ENCODE measurements at places on chromosomes 16 and 17.

DNA sequence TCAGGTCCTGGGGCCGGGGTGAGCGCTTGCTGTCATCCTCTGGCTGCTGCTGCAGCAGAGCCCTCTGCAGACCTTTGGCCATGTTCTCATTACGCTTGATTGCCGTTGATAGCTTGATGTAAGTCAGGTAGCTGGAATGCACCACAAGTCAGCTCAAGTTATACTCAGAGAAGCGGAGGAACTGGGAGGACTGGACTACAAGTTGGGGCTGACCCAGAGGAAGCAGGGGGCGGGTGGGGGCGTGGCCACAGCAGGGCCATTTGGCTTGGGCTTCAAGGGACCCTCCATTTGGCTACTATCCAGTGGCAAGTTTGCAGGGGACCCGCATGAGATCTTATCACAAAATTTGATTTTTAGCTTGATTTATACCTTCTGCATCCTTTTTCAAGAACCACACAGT lies 19.0 kb upstream of the EVPL start:
- no peak for DNase-seq

- DNase-seq = no peak
Observed at GRCh38 chr16:84535851-84536250, 31.4 kb upstream of the MEAK7 start.

DNA sequence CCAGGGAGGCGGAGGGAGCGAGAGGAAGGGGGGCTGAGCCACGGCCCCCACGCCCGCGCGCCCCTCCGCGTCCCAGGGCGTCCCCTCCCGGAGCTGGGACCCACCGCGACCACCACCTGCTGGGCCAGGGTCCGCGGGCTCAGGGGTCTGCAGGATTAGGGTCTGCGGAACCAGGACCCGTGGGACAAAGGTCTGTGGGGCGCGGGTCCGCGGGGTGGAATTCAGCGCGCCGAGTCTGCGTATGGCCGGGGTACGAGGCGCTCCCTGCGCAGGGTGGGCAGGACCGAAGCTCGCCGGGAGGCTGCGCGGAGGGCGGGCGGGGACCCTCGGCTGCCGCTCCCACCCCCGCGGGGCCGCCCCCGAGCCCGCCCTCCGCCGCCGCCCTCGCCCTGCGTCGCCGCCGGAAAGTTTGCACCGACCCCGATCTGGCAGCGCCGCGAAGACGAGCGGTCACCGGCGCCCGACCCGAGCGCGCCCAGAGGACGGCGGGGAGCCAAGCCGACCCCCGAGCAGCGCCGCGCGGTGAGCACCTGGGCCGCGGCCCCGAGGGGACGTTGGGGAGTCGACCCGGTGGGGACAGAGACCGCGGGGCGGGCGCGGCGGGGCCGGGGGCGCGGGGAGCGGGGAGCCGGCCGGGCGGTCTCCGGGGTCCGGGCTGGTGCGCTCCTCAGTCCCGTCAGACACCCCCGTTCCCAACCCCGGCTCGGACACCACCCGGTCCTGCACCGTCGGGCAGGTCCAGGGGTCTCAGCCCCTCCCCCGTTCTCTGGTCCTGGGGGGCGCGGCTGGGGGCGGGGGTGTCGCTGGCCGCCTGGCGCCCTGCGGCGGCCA lies at the start of gene GCGR:
Gene GCGR (plus strand): TSS at position 423 of the 831 bp plus-strand sequence. CDS start 4,869 bp downstream, outside the sequence.
- DNase-seq = no peak

GRCh38 chr16:89596061-89596689 lies 17.3 kb upstream of the DPEP1 start:
- no peak for DNase-seq

GRCh38 chr16:7284780-7285179 lies 47.9 kb upstream of the RBFOX1 start:
- no peak for DNase-seq

DNA sequence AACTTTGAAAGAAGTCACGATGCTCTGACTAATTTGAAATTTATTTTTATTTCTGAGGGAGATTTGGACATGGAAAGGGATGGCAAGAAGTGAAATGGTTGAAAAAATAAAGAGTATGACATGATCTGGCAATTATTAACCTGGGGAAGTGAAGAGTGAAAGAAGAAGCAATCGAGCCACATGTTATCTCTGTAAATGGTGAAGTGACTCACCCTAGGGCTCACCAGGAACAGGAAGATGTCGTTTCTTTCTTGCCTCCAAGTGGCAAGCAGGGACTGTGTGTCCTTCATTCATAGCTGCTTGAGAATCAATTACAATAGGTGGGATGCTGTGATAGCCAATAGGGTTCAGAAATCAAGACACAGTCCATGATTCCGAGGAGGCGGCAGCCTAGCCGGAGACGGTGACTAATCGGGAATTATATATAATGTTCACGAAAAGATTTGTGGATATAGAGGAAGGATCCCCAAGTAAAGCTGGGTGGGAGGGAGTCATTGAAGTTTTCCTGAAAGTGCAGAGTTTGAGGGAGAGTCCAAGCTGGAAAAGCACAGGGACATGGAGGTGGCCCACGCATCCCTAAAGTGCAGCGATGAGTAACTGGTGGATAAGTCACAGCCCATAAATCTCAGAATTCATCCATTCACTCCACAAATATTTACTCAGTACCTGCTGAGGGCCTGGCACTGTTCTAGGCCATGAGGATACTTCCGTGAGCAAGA lies 18.2 kb upstream of the KRT20 start:
- DNase-seq = no peak

DNA sequence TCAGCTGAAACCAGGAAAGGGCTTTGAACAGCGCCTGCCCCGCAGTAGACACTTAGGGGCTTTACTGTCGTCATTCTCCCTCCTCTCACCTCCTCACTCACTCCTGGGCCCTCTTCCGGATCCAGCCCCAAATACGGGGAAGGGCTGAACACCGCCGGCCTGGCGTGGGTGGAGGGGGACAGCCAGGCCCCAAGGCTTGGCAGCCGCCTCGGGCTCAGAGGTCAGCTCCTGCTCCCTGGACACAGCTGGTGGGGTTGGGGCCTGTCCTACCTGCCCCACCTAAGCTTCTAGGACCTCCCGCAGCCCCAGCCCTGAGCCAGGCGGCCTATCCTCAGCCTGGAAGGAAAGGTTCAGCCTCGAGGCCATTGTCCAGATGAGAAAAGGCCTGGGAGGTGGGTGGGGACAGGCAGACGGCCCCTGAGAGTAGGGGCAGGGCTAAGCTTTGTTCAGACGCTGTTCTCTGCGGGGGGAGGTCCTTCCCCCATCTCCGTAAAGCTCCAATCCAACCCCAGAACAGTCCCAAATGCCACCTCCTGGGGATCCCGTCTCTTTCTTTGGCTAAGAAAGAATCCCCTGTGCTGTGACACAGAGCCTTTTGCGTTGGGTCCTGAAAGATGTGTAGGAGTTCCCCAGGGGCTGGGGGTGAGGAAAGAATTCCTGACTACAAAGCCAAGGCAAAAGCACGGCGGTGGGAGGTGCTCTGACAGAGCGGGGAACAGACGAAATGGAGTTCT lies 881 bp upstream of the LLGL1 start:
- peak; percentile 88 for DNase-seq

DNA sequence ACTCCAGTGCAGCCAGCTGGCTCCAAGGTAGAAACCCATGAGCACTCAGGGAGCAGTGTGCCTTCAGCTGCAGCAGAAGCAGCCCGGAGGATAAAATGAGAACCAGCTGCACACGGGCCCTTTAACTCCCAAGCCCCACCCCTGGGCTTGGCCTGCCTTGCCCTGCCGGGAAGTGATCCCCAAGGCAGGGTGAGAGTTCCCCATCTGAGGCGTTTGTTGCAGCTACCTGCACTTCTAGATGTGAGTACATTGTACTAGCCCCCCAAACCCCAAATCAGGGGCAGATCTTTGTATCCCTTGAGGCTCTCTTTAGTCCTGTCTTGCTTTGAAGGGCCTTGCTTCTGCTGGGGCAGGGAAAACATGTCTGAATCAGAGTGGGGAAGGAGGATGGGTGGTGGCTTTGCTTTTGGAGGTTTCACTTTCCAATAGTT lies at the start of gene MVP:
Gene MVP (plus strand): TSS at position 192 of the 431 bp plus-strand sequence. CDS start 10,088 bp downstream, outside the sequence.
- peak; percentile 39 for DNase-seq

GRCh38 chr17:18267927-18268711 lies 7.7 kb downstream of the MIEF2 start:
- no peak for DNase-seq

DNA sequence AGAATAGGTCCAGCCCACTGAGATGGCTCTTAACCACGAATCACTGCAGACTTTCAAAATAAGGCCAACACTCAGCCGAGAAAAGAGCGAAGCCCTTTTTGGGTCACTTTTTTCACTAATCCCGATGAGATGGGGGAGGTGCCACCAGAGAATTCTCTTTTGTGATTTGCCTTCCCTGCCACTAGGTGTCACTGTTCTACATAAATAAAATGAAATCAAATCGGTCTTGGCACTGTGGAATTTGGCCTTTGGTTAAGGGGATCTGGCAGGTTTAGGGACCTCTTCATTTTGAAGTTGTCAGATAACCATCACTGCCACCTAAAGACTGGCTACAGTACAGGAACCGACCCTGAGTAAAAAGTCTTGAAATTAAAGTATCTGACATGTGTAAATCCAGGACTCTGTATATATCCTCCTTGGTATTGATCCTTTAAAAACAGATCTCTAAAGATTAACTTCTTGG lies 147.0 kb downstream of the HS3ST4 start:
- DNase-seq = peak; percentile 46

DNA sequence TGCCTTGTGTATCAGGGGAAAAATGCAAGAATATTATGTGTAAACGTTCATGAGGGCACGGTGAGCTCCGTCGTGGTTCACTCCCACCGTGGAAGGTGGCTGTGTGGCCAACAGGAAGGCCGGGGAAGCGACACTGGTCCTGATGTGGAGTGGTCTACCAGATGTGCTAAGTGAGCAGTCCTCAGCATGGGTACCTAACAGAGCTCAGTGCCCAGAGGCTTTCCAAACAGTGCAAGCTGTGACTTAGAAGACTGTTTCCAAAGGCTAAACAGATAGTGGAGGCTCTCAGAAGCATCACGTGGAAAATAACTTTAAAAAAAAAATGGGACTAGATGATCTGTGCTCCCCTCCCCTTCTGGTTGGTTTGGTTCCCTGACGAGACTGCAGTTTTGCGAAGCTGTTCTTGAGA lies 199.3 kb upstream of the CHMP6 start:
- no peak for DNase-seq

DNA sequence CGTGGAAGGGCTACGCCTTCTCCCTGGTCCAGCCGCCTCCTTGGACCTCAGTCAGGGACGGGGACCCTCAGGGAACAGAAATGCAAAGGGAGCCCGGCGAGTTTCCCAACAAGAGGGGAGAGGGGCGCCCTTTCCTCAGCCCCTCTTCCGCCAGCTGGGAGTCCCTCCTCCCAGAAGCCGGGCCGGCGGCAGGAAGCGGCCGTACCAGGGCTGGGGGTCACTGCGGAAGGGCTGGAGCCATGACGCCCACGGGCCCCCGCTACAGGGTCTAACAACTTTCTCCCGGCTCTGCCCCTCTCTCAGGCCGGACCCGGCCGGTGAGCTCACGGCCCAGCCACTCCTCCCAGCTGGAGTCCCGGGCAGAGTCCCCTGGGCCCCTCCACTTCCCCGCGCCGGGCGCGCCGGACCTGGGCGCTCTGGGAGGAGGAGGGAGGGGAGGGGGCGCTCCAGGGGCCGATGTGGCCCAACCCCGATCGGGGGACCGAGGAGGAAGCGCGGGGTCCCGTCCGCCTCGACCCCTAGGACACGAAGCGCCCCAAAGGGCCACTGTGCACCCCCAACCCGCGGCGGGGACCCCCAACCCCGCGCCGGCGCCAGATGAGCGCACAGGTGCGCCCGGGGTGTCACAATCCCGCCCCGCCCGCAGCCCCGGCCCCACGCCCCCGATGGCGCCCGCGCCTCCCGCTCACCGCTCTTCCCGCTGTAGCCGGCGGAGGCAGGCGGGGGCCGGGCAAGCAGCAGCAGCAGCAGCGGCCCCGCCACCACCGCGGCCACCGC lies 578 bp downstream of the PGAP6 start:
- DNase-seq = peak; percentile 66

- no peak for DNase-seq
Observed at GRCh38 chr17:68228817-68229570, 18.8 kb upstream of the AMZ2 start.

DNA sequence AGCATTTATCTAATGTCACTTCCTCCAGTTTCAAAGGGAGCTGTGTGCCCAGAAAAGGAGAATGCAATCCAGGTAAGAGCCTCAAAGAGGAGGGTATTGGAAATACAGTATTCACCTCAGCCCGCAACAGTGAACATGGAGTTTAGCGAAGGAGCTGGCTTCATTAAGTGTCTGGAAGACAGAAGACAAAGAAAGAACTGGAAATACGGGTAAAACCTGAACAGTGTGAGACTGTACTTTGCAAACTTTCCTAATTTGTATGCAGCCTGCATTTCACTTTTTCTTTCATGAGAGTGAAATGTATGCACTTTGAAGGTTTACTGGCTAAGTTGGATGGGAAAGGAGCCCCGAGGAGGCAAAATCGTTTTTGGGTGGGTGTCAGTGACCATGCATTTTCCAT lies 478.4 kb downstream of the HS3ST3B1 start:
- no peak for DNase-seq

GRCh38 chr16:24007391-24007790 lies 171.6 kb downstream of the PRKCB start:
- DNase-seq = no peak

GRCh38 chr17:36939052-36939801 lies 2.0 kb downstream of the LHX1 start:
- DNase-seq = no peak

DNA sequence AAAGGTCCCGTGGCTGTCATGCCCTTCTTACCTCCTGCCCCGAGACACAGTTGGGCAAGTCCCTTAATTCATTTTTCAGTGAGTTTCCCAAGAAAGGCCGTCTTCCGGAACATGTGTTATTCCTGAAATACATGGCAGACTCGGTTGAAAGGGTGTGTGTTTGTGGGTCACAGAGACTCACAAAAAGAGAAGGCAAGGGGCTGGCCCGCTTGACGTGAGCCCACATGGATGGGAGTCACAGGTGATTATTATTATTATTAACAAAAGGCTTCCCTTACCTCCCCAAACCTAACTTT lies 34.1 kb upstream of the CCR7 start:
- no peak for DNase-seq

DNA sequence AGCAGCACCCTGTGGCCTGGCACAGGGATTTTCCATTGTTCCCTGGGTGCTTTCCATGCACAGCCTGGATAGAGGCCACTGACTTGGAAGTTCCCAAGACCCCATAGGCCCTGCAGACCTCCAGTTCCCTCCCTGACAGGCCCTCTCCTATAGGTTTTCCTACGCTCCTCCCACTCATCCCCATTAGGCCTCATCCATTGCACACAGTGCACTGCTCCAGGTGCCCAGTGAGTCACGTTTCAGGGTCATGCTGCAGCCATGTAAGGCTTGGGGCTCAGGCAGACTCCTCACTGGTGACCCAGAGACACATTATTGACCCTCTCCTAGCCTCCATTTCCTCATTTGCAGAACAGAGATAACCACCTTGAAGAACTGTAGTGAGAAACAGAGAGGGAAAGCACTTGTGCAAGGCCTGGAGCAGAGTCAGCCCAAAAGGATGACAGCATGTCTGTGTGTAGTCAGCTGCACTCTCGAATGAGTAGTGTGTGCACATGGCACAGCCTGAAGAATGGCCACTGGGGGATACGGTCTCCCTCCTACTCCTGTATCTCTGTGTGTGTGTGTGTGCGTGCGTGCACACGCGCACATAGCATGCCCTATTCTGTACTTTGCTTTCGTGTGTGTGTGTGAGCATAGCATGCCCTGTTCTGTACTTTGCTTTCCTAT lies 26.8 kb downstream of the DRC3 start:
- no peak for DNase-seq

Data from H1 (cell line).